WTC11 (cell line): ENCODE measurements at places on chromosomes 7 and 10. TPM values are rescaled to one million over a fixed set of nuclear protein-coding genes. Genes with fewer than 3 reads are reported as not detected.

Gene TSPAN13
- 30.4 to 32.7 TPM (median 32.0 TPM) in 3 replicates for total RNA-seq

Gene CPED1
- total RNA-seq = 0.30 to 0.98 TPM (median 0.44 TPM) in 3 replicates

Gene TUBAL3
- 0.15 to 0.25 TPM in 2 of 3 replicates, not detected in the other for total RNA-seq

Gene TMEM236
- 0.04 TPM in 1 of 3 replicates, not detected in the others for total RNA-seq

Gene NME8
- total RNA-seq = 1.0 to 2.3 TPM (median 1.5 TPM) in 3 replicates

Gene CYP3A7
- not detected in 3 replicates for total RNA-seq

Gene SPDYE2B
- total RNA-seq = 0.23 TPM in 1 of 3 replicates, not detected in the others

Gene CTAGE4
- 18.3 to 23.3 TPM (median 20.9 TPM) in 3 replicates for total RNA-seq
